RKO (cell line): ENCODE measurements at places on chromosomes 1 and 21.

DNA sequence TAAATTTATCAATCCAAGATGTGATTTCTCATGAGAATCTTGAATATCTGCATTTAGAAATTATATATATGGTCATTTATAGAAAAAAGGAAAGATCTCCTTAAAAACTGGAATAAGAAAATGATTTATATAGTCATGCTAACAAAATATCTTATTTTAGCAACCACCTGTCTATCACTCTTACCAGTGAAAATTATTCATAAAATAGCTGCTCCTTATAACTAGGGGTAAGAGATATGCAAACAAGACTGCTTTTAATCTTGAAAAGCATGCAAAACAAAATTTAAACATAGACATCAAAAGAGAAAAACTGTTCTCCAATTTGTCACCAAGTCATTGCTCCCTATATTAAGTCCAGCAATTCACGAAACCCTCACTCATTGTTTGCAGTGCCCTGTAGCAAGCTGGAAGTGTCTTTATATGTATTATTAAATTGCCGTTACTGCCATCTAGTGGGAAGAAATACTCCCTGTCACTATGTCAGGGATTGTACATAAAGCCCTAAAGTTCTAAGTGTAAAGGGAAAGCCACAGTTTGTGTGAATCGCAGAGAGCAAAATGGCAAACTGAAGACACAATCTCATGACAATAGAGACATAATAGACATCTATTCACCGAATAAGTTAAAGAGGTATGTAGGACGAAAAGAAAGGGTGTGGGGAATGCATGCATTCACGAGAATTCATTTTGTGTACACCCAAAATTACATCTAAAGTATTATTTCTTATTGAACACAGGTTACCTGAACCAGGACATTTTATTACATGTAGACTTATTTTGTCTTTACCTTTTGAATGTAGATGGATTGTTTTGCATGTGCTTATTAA is 600.5 kb downstream of the USP25 start:
- peak; percentile 81 for DNase-seq

GRCh38 chr1:118304722-118305359 is 119.8 kb upstream of the SPAG17 start:
- peak; percentile 44 for DNase-seq

DNA sequence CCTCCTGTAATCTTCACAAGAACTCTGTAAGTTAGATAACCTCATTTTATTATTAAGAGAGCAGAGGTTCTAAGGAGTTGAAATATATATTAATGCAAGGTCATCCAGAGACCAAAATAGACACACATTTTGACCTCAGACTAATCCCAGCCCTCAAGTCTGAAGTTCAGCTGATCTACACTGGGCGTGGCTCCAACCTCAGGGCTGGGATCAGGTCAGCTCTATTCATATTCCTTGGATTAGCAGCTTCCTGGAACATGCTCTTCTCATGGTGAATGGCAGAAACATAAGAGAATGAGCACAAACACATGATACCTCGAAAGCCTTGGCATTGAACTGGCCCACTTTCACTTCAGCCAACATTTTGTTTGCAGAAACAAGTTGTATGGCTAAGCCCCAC is 200.8 kb upstream of the ST6GALNAC5 start:
- DNase-seq, result no peak

- DNase-seq, result no peak
Measured at GRCh38 chr1:214143006-214143992, 137.7 kb upstream of the SMYD2 start.

DNA sequence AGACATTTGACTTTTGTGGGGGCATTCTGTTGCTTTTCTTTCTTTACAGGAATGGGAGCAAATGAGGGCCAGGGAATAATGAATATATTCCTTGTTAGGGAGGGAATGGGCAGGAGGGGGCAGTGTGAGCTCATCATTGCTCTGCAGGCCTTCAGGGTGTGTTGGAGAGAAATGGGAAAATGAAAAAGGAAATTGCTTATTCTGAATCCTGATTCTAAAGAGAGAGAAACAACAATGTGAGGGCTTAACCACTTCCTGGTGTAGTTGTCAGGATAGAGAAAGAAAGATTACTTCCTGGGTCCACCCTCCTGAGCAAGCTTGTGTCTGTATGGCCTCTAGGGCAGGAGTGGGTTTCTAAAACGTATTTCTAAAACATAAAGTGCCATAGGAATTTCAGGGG is 28.3 kb downstream of the VANGL2 start:
- DNase-seq, result peak; percentile 42

- DNase-seq, result no peak
Measured at GRCh38 chr1:46413596-46413985, 19.5 kb downstream of the FAAH start.

- DNase-seq, result no peak
Measured at GRCh38 chr1:241423541-241424479, 66.8 kb upstream of the RGS7 start.

- no peak for DNase-seq
Measured at GRCh38 chr1:234529095-234529949, 50.3 kb upstream of the TARBP1 start.

- no peak for DNase-seq
Measured at GRCh38 chr1:34444516-34444915, 267.8 kb downstream of the C1orf94 start.

DNA sequence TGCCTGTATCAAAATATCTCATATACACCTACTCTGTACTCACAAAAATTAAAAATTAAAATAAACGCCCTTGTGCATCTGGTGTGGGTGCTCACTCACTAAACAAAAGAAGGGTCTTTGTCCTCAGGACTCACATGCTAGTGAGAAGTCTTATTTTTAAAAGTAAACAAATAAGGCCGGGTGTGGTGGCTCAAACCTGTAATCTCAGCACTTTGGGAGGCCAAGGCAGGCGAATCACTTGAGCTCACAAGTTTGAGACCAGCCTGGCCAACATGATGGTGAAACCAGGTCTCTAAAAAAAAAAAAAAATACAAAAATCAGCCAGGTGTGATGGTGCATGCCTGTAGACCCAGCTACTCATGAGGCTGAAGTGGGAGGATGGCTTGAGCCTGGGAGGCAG is 51.5 kb downstream of the BCAR3 start:
- DNase-seq, result no peak

- no peak for DNase-seq
Measured at GRCh38 chr1:32958827-32959226, 5.8 kb downstream of the RNF19B start.

GRCh38 chr1:25167269-25168192 is 64.8 kb downstream of the SYF2 start:
- DNase-seq, result no peak

GRCh38 chr1:201329286-201329685 is 46.0 kb downstream of the PKP1 start:
- no peak for DNase-seq

DNA sequence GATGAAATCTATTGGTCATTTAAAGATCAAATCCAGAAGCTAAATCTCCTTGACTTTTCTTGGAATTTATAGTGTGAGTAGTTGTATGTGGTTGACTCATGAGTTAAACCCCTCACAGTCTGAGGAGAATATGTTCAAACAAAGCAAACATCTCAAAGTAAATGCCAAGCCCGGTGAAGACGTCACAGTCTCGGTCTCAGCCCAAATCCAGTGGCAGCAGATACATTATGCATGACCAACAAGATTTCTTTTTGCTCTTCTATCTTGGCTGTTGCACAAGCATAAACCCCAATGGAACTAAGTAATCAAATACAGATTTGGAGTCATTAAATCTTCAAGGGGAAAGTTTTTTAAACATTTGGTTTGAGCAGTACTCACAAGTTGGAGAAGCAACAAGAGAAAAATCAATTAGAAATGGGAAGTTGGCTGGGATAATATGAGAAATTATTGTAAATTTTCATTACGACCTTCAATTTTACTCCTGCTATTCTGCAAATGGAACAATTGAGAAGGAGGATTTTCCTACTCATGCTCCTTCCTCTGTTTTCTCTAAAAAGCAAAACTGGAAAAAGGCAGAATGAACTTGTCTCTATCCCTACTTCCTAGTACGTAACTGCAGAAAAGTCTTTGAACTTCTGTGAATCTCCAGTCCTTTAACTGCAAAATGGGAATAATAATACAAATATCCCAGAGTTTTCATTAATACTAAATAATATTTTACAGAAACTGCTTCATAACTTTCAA is 575.8 kb downstream of the NUF2 start:
- no peak for DNase-seq

- no peak for DNase-seq
Measured at GRCh38 chr1:230270559-230271281, 155.4 kb downstream of the PGBD5 start.

DNA sequence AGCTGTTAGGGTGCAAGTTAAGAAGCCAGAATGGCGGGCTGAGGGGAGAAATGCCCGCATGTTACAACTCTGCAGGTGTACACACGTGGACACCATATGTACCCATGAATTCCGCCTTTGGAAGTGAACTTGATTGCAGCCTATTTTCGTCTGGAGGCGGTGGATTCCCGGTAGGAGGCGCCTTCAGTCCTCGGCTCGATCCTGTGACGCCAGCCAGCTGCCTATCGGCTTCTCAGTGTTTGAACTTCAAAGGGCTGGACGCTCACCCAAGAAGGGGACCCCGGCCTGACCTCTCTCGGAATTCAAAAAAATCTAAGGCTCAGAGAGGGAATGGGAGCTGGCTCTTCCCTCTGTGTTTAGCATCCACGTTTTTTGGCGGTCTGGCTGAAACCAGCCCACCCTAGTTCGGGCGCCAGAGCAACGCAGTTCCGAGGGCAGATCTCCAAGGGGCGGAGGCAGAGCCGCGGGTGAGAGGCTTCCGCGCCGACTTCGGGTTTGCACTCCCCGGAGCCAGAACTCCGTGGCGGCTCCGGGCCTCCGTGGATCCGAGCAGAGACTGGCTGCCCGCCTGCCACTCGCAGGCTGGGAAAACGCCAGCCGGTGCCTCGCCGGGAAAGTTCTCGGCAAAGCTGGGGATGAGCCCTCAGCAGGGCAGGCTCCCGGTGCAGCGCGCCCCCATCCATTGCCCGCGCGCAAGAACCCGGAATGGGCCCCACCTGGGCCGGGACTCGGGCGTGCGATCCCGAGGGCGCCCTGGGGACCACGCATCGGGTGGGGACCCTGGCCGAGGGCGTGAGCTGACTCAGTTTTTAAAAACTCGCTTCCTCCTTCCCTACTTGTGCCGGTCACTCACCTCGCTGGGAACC is 996 bp upstream of the TMEM51 start:
- DNase-seq, result peak; percentile 89

- no peak for DNase-seq
Measured at GRCh38 chr1:50458507-50458906, 35.3 kb upstream of the DMRTA2 start.

DNA sequence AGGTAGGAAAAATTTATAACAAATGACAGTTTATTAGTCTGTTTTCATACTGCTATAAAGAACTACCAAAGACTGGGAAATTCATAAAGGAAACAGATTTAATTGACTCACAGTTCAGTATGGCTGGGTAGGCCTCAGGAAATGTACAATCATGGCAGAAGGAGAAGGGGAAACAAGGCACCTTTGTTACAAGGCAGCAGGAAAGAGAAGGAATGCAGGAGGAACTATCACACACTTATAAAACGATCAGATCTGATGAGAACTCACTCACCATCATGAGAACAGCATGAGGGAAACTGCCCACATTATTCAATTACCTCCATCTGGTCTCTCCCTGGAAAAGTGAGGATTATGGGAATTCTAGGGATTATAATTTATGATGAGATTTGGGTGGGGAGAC is 61.3 kb downstream of the ASB17 start:
- no peak for DNase-seq

DNA sequence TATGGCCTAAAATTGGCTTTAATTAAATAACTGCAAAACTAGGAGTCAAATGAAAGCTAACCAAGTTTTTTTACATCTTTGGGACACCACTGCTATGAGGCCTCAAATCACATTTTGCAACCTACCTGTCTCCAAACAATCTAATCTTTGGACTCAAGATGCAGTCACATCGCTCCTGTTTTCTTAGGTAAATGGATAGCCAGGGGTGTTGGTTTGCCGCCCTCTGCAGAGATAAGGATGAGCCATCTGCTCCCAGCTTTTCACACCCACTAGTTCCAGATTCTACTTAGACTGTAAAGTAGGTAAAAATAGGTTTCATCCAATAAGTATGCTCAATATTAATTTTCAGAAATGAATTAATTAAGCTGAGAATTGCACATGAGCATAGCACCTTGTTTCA is 456.5 kb downstream of the KIF26B start:
- DNase-seq, result no peak

GRCh38 chr1:117093091-117093534 is 28.4 kb downstream of the TRIM45 start:
- DNase-seq, result peak; percentile 28

- no peak for DNase-seq
Measured at GRCh38 chr1:99755664-99756063, 10.8 kb downstream of the FRRS1 start.

- no peak for DNase-seq
Measured at GRCh38 chr1:119602169-119602568, 45.9 kb downstream of the ZNF697 start.

- no peak for DNase-seq
Measured at GRCh38 chr1:201190624-201191051, at the start of gene IGFN1. Gene IGFN1 (plus strand): TSS chr1:201190824. CDS start chr1:201193294, 2,470 bp downstream.

DNA sequence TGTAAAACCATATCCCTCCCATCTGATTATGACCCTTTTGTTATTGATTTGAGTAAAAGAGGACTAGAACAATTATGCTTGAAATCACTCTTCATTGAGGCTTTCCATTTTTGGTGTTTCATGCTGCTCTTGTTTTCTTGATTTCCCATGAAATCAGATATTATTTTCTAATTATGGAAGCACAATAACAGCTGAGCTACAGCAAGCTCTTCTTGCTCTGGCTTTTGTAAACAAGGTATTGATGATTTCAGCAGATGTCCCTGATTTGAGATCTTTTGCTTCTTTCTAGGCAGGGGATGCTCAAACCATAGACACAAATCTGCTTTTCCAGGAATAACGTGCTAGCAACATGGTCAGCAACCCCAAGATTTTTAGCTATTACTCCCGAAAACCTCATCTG is 607.8 kb downstream of the NCAM2 start:
- no peak for DNase-seq
